Eye (tissue), 1 donor: ENCODE measurements at places on chromosomes 1 and 21.

- no peak for DNase-seq
Observed at GRCh38 chr1:212949771-212950170, 570 bp upstream of the VASH2 start.

GRCh38 chr1:167904652-167905130, 9.2 kb downstream of the ADCY10 start:
- DNase-seq: peak; percentile 13

DNA sequence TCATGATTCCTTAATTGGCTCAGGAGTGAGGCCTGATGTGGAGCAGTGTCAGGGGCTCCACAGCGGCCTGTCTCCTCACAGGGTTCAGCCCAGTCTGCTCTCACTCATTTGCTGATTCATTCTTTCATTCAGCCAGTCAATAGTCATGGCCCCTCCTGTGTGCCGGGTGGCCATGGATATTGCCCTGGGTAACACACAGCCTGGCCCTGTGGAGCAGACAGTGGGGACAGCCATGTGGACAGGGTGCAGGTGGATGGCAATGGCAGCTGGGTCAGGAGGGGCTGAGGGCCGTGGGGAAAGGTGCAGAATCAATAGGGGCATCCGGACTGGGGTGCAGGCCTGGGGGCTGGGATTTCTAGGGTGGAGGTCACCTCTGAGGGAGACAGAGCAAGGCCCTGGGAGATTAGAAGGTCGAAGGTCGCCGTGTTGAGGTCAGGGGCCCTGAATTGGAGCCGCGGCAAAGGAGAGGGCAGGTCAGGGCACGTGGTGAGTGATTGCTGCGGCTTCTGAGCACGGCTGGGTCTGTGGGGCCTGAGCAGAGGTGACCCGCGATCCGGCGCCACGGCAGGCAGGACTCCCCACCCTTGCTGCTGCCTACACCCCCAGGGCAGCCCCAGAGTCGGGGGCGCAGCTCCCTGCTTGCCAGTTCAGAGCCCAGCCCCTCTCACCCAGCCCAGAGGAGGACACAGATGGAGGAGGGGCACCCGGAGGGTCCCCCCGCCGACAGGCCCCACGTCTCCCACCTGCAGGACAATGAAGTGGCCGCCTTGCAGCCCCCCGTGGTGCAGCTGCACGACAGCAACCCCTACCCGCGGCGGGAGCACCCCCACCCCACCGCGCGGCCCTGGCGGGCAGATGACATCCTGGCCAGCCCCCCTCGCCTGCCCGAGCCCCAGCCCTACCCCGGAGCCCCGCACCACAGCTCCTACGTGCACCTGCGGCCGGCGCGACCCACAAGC, 33.4 kb downstream of the SLC19A1 start:
- no peak for DNase-seq

- no peak for DNase-seq
Observed at GRCh38 chr1:112862753-112863426, 93.1 kb downstream of the SLC16A1 start.

GRCh38 chr1:109485001-109485400, 1.3 kb downstream of the ATXN7L2 start:
- peak; percentile 80 for DNase-seq

- peak; percentile 70 for DNase-seq
Observed at GRCh38 chr1:155069551-155070157, 6.1 kb downstream of the EFNA4 start.

GRCh38 chr1:86636898-86637297, 67.5 kb upstream of the SH3GLB1 start:
- DNase-seq: no peak

GRCh38 chr1:25580927-25581326, 35.7 kb upstream of the MAN1C1 start:
- no peak for DNase-seq

GRCh38 chr1:218945050-218945449, 228.6 kb upstream of the LYPLAL1 start:
- DNase-seq: no peak

DNA sequence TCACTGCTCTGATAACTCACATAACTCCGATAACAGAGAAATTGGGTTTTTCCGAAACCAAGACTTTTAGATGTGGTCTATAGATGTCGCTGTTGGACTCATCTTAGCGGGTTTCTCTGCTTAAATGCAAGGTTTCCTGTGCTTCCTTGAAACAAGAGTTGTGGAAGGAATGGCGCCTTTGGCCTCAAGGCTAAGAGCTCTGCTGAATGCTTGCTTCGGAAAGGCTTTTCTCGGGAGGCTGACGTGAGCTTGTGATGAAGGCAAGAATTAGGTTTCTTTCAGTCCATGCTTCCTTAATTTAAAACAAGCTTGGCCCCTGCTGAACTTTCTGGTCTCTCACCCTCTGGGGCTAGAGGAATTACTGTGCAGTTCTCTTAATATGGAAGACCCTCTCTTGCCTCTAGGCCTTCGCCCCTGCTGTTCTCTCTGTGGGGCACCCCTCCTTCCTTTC, 113.5 kb downstream of the MAP3K21 start:
- DNase-seq: peak; percentile 92

DNA sequence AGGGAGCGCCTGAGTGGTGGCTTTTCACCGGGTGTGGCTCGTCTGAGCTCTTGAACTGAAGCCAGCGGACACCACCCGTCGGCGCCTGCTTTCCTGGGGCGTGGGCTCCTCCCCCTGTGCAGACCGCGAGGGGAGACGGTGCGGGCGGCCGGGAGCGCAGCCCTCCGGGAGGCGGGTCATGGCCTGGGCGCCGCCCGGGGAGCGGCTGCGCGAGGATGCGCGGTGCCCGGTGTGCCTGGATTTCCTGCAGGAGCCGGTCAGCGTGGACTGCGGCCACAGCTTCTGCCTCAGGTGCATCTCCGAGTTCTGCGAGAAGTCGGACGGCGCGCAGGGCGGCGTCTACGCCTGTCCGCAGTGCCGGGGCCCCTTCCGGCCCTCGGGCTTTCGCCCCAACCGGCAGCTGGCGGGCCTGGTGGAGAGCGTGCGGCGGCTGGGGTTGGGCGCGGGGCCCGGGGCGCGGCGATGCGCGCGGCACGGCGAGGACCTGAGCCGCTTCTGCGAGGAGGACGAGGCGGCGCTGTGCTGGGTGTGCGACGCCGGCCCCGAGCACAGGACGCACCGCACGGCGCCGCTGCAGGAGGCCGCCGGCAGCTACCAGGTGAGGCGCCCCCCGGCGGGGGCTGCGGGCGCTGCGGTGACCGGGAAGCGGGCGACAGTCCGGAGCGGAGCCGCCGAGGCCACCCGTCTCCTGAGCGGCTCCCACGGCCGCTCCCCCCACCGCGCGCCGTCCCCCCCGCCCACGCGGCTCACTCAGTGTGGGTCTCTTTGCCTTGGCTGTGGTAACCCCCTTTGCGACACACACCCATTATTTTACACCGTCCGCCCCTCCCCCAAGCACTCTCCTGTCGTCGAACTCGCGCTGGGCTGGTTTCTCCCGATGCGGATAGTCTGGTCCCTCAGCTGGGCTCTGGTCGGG, at the start of gene TRIM58:
TRIM58 (plus strand) TSS at position 119 of the 916 bp plus-strand sequence; CDS start at position 179, 60 bp downstream.
- peak; percentile 63 for DNase-seq

DNA sequence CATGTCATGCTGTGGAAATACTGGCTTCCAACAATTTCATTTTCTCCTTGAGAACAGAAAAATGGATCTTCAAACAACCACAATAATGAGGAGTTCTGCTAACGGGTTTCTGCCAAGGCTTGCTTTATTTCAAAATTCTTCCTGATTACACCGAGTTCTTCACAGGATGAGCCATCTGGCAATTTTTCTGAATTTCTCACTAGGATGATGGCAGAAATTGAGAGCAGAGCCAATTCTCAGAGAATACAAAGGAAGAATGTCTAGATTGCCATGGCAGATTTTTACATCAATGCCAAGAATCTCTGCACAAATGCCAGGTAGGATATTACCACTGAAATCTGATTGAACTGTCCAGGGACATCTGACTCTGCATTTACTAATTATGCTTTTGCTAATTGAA, 619.0 kb upstream of the CHRM3 start:
- DNase-seq: no peak

GRCh38 chr1:37606481-37607263, 10.9 kb upstream of the GNL2 start:
- DNase-seq: no peak

DNA sequence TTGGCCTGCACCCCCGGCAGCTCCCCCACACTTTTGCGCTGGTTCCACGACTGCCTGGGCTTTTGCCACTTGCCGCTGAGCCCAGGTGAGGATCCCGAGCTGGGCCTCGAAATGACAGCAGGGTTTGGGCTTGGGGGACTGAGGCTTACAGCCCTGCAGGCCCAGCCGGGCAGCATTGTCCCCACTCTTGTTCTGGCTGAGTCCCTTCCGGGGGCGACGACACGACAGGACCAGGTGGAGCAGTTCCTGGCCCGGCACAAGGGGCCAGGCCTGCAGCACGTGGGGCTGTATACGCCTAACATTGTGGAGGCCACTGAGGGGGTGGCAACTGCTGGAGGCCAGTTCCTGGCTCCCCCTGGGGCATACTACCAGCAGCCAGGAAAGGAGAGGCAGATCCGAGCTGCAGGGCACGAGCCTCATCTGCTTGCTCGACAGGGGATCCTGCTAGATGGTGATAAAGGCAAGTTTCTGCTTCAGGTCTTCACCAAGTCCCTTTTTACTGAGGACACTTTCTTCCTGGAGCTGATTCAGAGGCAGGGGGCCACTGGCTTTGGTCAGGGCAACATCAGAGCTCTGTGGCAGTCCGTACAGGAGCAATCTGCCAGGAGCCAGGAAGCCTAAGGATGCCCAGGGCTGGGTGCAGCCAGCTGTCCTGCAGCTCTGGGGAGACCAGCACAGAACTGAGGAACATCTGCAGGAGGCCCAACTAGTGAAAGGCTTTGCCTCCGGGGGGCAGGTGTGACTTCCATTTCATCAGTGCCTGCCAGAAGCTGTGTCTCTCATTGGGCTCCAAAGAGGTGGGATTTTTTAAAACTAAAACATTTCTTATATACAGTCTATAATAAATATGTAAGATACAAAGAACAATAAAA, 1.2 kb downstream of the HPDL start:
- DNase-seq: peak; percentile 14

DNA sequence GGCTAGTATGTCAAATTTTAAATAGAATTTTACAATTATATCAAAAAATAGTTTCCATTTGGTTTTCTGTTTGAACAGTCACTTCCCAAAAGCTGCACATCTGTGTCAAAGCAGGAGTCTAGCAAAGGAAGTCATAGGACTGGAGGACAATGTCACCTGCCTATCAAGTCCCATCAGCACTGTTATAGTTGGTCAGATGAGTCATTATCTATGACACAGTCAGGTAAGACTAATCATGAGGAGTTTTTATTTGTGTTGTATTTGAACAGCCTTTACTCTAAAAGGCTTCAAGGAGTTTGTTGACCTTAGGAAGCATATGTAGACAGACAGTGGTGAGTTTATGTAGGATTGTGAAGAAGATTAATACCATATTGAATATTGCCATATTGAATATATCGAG, 74.2 kb upstream of the QSOX1 start:
- no peak for DNase-seq

DNA sequence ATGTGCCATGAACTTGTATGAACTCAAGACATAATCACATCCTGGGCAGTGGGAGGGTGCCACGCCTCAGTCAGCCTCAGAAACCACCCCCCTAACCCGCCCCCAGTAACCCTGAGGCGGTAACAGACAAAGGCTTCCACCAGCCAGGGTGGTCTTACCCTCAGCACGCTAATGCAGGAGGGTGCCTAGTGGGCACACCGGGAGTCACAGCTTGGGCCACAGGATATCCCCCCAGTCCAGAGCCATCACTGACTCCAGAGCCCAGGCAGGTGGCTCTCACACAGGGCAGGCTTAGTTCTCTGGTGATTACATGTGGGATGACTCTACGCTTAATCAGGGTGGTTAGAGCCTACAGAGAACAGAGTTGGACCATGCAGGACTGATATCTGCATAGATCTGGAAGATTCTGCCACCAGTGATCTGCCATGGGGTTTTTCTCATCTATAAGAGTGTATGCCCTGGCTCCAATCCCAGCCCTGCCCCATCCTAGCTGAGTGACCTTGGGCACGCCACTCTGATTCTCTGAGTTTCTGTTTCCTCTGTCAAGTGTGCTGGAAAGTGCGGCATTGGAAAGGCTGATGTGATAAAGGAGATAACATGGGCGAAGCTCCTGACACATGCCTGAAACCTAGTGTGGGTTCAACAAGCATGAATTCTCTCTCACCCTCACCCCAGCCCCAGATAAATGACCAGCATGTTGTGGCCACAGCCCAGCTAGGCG, 27.3 kb downstream of the OPTC start:
- no peak for DNase-seq

DNA sequence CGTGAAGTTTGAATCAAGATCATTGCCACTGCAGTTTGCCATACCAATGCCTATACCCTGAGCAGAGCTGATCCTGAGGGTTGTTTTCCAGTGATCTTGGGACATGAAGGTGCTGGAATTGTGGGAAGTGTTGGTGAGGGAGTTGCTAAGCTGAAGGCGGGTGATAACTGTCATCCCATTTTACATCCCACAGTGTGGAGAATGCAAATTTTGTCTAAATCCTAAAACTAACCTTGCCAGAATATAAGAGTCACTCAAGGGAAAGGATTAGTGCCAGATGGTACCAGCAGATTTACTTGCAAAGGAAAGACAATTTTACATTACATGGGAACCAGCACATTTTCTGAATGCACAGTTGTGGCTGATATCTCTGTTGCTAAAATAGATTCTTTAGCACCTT, 78.6 kb downstream of the FMN2 start:
- DNase-seq: no peak

DNA sequence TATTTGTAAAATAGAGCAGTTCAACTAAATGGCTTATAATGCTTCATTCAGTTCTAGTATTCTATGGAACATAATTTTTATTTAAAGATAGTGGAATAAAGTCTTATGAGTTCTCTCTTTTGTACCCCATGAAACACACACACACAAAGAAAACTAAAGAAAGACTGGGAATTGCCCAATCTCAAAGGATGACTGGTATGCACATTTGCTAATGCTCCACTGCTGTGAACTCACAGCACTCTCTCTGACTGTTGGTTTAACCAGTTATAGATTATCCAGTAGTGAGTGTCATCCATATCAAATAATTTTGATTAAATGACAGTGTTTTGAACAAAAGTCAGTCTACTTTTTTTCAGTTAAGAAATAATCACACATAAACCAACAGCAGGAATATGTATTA, 1082.4 kb upstream of the B3GALT2 start:
- no peak for DNase-seq

DNA sequence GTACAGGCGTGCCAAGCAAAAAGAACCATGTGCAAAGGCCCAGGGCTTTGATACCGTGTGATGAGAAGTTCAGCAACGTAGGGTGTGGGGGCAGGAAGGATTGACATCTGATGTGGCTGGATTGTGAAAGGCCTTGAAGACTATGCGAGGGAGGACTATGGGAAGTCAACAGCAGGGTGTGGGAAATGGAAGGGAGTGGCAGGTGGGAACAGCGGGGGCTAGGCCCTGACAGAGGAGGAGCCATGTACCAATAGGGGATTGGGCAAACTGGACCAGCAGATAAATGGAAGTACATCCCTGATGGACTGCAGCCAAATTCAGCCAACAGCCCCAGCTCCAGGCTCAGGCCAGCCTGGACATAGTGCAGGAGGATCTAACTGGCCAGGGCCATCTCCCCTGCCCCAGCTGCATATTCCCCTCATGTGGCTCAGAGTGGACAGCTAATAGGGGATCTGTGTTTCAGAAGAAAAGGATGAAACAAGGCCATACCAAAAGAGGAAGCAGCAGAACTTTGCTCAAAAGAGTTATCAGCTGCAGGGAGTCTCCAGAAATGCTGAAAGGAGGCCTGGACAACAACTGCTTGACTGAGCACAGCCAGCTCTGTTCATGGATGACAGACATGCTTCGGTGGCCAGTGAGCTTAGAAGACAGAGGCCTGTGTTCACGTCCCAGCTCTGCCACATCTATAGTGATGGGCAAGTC, 140.2 kb upstream of the SGIP1 start:
- no peak for DNase-seq

- DNase-seq: peak; percentile 64
Observed at GRCh38 chr1:85612704-85613361, 32.3 kb downstream of the CCN1 start.
